ENCODE measurements at places on chromosomes 3 and 15.

DNA sequence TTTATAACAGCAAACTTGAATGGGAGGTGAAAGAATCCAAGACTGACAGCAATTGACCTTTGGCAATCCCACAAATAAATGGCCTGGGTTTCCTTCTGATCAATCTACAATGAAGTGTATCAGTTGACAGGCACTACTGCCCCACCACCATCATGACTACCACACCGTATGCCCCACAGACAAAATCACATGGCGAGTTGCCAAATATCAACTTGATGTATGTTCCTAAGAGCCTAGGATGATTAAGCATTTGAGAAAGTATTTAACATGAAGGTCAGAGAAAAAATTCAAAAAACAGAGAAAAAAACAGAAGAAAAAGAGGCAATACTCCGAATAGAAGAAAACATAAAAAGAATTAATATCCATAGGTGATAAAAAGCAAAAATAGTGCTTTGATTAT lies 215.9 kb upstream of the STAC start:
- DNase-seq = no peak

DNA sequence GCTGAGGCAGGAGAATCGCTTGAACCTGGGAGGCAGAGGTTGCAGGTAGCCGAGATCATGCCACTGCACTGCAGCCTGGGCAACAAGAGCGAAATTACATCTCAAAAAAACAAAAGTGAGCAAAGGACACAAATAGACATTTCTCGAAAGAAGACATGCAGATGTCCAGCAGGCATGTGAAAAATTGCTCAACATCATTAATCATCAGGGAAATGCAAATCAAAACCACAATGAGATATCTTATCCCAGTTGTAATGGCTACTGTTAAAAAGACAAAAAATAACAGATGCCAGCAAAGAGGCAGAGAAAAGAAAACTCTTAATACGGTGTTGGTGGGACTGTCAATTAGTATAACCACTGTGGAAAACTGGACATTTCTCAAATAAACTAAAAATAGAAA lies 20.9 kb downstream of the ASB7 start:
- no peak for DNase-seq

DNA sequence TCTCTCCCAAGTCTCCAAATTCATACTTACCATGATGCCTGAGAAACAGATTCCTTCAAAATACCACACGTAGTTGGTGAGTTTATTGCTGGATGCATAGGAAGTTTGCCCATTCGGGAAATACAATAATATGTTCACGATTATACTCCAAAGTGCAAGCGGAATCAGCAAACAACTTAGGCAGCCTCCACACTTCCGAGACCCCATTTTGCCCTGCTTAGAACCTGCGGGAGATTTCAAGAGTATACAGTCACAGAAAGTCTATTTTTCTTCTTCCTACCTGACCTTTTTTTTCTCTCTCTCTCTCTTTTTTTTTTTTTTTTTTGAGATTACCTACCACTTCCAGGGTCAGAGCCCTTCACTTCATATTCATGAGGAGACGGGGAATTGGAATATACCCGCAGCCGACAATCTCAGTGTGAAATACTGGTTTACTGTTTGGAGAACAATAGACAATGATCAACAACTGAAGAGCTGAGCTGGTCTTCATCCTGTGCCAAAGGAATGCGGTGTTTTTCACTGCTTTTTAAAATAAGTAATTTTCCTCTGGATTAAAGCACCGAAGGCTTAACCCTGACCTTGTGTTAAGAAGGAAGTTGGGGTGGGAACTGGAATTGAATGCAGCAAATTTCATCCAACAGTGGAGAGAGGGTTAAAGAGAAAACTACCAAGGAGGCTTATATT lies at the start of gene TM4SF18:
TSS of gene TM4SF18 (minus strand) at position 461 of the 684 bp plus-strand sequence. CDS start at position 207, 254 bp downstream.
- DNase-seq = no peak

- no peak for DNase-seq
Measured at GRCh38 chr15:87225436-87225835, 1031.1 kb downstream of the NTRK3 start.

Measured in nephron progenitor cell (in vitro differentiated cells).